ENCODE measurements at places on chromosomes 7 and 10.

- no peak for DNase-seq
Observed at GRCh38 chr7:127704211-127704610, 52.2 kb downstream of the SND1 start.

DNA sequence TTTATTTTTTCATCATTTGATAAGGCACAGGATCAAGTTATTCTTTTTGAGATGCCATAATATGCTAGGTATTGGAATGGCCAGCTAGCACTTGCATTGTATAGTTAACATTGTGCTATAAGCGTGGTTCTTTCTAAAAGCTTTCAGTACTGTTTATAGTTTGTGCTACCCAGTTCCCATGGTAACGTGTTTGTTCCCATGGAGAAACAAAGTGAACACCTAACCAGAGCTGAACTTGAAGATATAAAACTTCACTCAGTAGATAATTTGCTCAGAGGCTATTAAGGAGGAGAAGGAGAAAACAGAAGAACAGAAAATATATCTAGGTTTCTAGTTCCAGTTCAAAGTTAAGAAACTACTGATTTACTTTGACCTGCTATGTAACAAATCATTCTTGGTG is 23.6 kb upstream of the ITGB8 start:
- DNase-seq = no peak

DNA sequence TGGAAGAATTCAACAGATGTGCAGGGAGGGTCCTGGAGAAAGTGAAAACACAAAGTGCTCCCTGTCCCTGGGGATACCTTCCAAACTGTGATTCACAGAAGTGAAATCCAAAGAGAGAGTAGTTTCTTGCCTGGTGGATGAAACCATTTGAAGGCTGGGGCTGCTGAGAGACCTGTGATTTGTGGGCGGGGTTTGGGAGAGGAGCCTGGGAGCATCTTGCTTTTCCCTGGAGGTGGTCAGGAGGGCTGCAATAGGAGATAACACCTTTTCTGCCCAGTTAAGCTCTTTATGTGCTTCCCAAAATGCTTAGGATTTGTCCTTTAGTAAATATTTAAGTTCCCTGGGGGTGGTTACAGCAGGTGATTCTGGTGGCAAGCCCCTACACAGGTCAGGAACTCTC is 105.3 kb upstream of the TPK1 start:
- no peak for DNase-seq

DNA sequence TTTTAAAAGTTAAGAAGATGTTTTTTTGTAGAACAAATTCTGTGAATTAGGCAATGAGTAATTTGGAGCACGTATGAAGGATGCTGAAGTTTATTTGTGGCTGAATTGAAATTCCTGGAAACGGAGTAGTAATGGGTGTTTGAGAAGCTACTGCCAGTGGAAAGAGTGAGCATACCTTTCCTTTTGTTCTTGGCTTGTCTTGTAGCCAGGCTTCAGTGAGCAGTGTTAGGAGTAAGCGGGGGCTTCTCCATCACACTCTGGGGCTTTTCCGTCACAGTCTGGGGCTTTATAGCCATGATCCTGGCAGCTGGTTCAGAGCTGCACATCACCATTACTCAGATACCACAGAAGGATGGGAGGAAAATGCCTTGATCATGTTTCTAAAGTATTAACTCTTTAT is 32.3 kb downstream of the GARS1 start:
- DNase-seq = no peak

GRCh38 chr10:31952066-31952465 is 23.4 kb upstream of the ARHGAP12 start:
- no peak for DNase-seq

DNA sequence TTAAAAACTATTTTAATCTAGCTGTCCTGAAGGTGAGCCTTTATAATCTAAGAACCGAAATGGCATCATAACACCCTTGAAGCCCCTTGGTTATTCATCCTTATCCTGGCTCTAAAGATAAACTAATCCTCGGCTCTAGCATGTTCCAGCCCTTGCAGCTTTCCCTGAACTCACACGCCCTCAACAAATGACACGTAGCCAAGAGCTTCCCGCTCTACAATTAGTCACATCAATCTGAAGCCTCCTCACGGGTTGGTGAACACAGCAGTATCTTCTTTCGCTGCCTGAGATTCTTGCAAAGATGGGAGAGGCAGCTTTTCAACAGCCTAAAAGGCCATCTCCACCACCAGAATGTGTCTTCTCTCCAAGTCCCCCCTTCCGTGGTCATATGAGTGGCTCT is 4.1 kb downstream of the FRMD4A start:
- no peak for DNase-seq

DNA sequence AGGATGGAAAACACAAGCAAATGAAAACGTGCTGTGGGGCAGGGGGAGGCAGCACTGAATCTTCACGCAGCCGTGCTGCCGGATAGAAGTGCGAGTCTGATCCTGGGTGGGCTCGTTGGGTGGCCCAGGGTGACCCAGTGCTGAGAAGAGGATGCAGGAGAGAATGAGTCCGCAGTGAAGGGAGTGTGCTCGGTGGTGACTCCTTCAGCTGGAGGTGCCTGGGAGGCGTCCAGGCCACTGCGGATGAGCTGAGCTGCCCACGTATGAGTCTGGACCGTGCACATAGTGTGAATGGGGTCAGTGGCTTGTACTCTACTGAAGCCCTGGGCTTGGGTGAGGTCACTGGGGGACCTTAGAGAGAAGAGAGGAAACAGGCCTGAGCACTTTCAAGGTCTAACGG is 190.0 kb upstream of the MGMT start:
- no peak for DNase-seq

DNA sequence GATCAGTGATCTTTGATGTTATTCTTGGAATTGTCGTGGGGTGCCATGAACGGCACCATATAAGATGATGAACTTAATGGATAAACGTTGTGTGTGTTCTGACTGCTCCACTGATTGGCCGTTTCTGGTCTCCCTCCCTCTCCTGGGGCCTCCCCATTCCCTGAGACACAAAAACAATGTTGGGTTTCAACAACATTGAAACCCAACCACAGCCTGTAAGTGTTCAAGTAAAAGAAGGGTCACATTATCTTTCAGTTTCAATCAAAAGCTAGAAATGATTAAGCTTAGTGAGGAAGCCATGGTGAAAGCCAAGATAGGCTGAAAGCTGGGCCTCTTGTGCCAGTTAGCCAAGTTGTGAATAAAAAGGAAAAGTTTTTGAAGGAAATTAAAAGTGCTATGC is 19.5 kb downstream of the EN2 start:
- no peak for DNase-seq

DNA sequence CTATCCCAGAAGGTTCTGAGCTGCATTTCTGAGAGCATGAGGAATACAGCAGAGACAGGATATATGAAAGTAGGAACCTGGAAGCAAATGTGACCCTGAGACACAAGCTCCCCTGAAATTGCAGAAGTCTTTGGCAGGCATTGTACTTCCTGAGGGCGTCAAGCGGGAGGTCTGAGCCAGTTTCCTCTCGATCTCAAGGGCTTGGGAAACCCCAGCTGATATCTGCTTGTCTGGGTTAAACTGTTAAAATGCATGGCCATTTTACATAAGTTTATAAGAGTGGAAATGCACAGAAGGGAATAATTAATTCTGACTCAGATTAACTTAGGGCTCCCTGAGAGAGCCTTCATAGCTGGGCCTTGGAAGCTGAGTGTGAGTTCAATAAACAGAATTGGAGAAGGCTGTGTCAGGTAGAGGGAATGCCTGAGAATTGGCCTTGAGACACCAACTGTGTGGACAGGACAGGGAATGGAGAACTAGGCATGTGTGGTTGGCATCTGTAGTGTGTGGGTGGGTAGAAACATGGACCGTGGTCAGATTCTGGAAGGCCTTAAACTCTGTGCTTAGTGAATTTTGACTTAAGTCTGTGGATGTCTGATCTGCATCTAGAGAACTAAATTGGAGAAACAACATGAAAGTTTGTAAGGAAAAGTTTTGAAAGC is 53.3 kb downstream of the WIPF3 start:
- no peak for DNase-seq

DNA sequence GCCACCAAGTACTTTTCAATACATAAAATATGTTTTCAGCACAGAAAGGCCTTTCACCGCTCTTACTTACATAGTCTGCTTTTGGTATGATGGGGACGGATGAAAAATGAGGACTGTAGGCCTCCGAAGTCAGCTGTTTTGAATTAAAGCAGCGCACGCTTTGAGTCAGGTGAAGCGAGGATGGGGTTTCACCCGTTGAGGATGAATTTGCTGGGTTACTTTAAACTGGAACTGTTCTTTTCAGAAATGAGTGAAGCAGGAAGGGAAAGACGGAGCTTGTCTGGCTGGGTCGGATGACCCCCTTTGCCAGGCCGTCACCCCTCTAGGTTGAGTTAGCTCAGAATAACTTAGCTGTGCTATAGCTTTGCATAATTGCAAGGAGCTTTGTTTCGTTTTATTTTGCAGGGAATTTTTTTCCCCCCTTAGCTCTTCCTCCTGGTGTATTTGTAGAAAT is 40.0 kb downstream of the CUX1 start:
- no peak for DNase-seq

DNA sequence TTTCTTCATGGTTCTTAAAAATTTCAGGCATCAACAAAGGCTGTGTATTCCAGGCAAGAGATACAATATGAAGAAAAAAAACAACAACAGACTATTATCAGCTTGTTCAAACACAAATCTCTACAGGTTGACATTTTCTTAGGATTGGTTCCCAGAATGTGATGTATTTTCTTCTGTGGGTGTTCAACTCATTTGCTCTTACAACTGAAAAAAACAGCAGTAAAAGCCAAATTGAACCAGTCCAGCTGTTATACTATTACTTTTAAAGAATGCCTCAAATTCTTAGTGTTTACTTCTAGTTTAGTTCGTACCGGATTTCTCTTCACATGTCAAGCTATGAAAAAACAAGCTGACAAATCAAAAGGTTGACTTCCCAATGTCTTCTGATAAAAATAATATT is 60.7 kb downstream of the CNTNAP2 start:
- DNase-seq = no peak

DNA sequence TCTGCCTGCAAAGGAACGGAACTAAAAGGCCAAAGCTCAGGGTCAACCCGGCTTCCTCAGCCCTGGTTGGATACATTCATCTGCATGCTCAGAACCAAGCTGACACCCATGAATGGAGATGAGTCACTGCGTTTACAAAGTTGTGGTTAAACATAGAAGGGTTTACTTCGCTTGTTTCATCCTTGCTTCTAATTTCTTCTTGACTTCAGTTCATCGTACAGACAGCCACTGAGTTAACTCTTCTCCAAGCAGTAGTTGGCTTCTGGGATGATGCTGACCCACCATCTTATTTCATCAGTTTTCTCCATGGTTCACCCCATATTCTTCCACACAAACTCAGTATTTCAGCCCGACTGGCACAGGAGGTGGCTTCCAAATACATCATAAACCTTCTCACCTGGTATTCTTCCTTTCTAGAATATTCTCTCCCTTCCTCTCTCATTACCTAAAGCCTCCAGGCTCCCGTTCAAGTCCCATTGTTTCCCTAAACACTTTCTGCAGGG is 166.3 kb upstream of the RNF32 start:
- DNase-seq = no peak

DNA sequence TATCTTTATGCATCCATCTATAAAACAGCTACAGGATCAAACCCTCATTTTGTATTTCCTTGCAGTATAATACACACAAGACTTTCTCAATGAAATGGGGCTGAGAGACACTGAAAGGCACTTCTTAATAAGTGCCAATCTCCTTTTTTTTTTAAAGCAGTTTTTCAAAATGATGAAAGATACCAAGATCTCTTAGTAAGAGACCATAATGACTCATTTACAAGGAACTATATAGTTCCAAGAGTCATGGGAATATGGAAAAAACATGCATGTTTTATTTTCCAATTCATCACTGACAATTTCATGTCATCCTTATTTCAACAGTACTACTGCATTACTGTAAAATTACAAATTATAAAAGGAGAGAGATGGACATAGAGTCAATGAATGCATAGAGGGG is 973.7 kb downstream of the GATA3 start:
- DNase-seq = no peak

GRCh38 chr10:65894379-65894778 is 1031.5 kb upstream of the LRRTM3 start:
- DNase-seq = no peak

DNA sequence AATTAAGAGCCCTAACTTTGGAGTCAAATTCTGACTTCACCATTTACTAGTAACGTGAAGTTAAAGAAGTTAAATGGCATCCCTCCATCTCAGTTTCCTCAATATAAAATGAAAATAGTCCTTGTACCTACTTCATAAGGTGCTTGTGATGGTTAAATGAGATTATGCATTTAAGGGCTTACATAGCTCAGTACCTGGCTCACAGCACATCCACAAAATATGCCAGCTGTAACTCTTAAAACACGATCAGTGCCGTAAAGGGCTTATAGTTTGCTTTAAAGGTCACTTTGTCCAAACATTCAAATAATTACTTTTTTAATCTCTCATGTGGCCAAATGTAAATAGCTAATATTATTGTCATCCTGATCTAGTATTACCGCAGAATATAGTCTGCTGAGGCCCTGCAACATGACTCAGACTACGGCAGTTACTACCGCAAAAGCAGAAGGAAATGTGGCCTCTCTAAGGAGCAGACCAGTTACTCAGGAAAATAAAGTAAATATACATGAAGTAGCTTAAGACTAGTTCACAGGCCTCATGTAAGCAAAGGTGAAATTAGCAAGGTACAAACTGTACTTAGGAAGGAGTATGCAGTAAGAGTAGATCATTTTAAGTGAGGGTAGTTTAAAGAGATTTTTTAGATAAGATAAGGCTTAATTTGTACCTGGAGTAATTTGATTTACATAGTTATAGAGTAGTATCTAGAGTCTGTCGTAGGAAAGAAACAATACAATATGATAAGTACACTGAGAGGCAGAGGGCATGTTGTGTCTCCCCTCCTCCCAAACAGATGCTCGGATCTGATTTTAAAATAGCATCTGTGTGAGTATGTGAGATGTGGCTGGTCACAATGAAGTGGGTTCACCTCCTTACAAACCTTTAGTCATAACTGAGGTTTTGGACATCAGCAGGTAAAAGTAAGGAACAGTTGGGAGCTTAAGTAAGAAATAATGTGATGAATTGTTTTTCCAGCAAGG is 13.1 kb downstream of the CASP2 start:
- no peak for DNase-seq

- no peak for DNase-seq
Observed at GRCh38 chr7:111215550-111215949, 124.6 kb downstream of the LRRN3 start.

GRCh38 chr7:3210531-3210930 is 90.5 kb upstream of the SDK1 start:
- no peak for DNase-seq

- DNase-seq = no peak
Observed at GRCh38 chr10:19168584-19168983, 120.0 kb downstream of the MALRD1 start.

- DNase-seq = no peak
Observed at GRCh38 chr7:92634924-92635519, 44.8 kb upstream of the FAM133B start.

GRCh38 chr10:88467835-88468485 is 115.2 kb downstream of the RNLS start:
- no peak for DNase-seq

DNA sequence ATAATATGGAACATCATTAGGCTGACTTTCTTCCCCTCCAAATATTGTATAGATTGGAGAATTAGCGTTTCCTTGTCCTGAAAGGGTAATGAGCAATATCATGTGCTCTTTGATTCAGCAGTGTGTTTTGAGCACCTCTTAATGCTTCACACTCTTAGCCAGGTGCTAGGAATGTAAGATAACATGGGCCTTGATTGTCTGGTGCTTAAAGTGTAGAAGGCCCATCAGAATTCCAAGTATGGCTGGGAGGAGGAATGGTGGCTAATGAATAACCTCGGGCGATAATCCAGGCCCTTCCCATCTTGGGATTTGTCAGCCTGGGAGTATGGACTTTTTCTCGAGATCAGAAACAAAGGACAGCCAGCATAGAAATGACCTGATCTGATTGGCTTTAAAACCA is 8.6 kb downstream of the TSPAN13 start:
- DNase-seq = no peak

GRCh38 chr7:122802301-122802751 is 83.9 kb downstream of the CADPS2 start:
- no peak for DNase-seq
